Naive thymus-derived CD4-positive, alpha-beta T cell (primary cell): ENCODE measurements at places on chromosomes 7 and 10.

DNA sequence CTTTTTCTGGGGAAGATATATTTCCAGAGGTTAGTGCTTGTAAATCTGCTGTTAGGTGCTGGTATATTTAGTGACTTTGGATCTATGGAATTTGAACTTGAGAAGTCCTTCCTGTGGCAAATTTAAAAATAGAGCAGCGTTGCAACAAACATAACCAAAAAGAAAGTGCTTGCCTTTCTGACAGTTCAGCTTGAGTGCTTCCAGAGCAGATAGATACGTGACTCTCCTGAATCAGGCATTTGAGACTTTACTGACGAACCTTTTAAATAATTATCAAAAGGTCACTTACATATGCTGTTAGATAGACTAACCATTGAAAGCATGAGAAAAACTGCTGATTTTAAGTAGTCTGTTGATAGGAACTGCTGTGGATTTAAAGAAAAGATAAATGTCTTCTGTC, 387.5 kb upstream of the LRRTM3 start:
- DNase-seq, result no peak

DNA sequence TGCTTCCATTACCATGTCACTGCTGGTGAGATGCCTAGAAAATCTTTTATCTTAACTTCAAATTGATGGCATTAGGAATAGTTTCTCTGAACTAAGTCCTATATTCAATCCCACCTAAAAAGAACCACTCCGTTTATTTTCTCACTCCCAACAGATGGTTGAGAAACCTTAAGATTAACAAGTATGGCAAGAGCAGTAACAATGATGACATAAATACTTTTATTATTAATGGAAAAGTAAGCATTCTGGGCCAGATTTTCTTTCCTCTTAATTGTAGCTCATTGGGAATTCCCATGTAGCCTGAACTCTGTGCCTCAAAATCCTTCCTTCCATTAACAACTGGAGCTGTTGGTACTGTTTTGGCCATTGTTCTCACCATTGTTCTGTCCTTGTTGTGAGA, 21.1 kb upstream of the FAM13C start:
- no peak for DNase-seq

GRCh38 chr7:134427896-134428295, 31.0 kb downstream of the AKR1B1 start:
- DNase-seq, result no peak

DNA sequence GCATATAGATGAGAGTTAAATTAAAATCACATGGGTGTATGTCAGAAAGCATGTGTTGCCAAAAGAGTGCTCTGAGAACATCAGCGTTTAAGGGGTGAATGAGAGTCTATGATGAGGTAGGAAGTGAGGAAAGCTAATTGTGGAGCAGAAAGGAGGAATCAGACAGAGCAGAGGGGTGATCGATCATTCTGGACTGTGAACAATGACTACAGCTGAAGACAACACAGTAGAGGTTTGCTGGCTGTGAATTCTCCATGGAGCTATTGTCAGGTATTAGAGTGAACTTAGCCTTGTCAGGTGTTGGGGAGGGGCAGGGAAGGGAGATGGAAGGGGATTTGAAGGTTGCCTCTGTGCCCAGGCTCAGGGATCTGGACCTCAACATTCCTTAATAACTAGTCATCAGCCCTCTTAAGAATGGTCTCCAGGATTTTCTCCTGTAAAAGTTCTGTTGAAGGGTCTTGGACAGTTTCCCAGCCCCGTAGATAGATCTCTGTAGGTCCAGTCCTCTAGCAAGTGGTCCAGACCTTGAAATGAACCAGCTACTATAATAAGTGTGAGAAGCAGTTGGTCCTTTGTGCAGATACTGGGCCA, 57.1 kb downstream of the KIF5B start:
- DNase-seq, result no peak

DNA sequence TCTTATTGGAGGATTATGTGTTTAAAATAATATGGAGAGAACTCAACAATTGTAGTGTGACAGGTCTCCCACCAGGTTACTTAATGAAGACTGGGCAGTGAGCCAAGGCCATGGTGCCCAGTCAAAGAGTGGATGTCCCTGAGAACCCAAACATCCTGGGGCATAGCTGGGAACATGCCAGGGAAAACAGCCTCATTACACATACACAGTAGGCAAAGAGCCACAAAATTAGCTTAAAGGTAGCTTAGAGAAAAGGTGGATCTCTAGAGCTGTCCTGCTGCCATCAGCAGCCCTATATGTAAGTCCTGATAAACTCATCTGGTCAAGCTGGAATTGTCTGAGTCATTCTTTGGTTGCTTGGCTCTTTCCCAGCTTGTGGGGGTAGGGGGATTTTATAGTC, 287.8 kb downstream of the PHF14 start:
- no peak for DNase-seq

GRCh38 chr10:124041675-124042445, 51.5 kb downstream of the CHST15 start:
- no peak for DNase-seq

DNA sequence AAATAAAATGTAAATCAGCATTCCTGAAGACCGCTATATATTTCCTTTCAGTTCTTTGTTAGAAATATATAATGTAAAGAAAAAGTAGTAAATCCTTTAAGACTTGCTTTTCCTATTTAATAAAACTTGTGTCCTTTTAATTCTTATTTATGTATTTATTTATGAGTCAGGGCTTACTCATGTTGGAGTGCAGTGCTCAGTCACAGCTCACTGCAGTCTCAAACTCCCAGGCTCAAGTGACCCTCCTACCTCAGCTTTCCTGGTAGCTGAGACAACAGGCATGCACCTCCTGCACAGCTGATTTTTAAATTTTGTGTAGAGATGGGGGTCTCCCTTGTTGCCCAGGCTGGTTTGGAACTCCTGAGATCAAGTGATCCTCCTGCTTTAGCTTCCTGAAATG, 724.5 kb downstream of the ANKRD7 start:
- no peak for DNase-seq

DNA sequence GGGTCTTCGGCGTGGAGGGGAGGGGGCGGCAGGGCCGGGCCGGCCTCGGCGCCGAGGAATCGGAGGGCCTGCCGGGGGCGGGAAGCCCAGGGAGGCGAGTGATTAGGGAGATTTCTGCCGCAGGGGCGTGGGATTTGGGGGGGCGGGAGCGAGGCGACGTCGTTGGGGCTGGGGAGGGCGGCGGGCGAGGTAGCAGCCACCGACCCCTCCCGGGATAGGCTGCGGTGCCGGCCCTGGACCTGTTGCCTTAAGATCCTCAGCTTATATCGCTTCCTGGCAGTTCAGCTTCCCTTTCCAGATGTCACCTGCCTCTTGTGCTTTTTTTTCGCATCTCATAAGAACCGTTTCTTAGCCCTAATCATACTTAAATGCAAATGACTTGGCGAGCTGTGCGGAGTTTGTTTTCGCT, 655 bp downstream of the LMTK2 start:
- no peak for DNase-seq

GRCh38 chr7:157704365-157704764, 367.6 kb downstream of the DNAJB6 start:
- DNase-seq, result no peak

DNA sequence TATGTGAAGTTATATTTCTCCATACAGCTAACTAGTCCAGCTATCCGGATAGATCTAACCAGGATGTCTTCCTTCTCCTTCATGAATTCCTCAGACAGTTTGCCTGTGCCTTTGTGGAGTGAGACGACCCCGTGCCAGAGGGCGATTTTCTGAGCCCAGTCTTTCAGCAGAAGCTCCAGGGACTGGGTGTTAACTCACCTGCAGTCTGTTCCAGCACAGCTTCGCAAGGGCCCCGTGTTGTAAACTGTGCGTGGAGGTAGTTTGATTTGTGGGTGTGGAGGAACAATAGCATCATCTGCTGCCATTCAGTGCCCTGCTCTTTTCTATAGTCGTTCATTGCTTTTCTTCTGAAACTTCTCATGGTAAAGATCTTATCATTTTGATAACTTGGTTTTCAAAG, 103.8 kb downstream of the INPP5A start:
- DNase-seq, result no peak

- no peak for DNase-seq
Measured at GRCh38 chr10:107126512-107127065, 37.9 kb downstream of the SORCS1 start.

DNA sequence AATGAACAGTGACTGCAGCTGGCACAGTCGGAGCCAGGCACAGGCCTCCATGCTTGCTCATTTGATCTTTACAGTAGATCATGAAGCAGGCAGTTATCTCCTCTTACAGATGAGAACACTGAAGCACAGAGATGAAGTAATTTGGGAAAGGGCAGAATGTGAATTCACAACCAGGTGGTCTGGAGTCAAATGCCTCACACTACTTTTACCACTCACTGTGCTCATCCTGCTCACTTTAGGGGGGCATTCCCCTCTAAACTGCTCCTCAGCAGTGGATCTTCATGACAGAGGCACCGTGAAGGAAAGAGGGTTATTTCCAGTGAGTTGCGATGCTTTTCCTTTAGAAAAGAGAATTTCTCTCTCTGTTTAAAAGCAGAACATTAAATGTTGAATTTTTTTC, 15.1 kb downstream of the SNX10 start:
- DNase-seq, result no peak

GRCh38 chr7:94280851-94281250, 113.8 kb upstream of the COL1A2 start:
- DNase-seq, result no peak

DNA sequence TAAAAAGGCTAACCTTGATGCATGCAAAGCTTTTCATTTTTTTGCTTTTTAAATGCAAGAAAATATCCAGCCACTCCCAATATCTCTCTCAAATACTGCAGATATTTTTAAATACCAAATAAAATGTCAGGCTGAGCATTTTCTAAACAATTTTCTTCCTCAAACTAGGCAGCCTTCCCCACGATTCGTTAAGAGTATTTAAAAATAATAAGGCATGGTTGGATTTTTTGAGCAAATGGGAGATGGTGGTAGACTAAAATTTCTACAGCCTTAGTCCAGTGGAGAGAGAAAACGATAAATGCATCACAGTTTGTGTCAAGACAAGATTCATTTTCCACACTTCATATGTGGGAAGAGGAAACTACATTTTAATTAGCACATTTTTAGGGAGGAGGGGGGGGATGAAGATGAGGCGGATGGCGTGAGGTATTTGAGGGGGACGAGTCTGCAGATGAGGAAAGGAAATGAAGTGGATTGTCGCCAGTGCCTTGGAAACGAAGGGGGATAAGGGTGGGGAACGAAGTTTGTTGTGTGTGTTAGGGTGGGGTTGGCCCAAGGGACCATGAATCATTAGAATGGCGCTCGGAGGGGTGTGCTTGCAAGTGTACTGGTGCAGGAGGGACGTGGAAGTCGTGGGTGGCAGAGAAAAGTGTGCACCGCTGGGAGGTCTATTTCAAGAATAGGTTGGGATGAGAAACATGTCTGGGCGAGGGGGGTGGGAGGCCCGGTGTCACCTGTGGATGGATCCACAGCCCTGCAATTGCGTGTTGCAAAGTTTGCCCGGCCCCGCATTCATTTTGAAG, 1.2 kb upstream of the ADD3 start:
- DNase-seq, result no peak

- no peak for DNase-seq
Measured at GRCh38 chr10:44011603-44011981, 362.9 kb upstream of the ZNF32 start.

- no peak for DNase-seq
Measured at GRCh38 chr10:128156999-128157755, 31.0 kb upstream of the MKI67 start.

- DNase-seq, result no peak
Measured at GRCh38 chr7:25262586-25262985, 34.3 kb upstream of the NPVF start.

DNA sequence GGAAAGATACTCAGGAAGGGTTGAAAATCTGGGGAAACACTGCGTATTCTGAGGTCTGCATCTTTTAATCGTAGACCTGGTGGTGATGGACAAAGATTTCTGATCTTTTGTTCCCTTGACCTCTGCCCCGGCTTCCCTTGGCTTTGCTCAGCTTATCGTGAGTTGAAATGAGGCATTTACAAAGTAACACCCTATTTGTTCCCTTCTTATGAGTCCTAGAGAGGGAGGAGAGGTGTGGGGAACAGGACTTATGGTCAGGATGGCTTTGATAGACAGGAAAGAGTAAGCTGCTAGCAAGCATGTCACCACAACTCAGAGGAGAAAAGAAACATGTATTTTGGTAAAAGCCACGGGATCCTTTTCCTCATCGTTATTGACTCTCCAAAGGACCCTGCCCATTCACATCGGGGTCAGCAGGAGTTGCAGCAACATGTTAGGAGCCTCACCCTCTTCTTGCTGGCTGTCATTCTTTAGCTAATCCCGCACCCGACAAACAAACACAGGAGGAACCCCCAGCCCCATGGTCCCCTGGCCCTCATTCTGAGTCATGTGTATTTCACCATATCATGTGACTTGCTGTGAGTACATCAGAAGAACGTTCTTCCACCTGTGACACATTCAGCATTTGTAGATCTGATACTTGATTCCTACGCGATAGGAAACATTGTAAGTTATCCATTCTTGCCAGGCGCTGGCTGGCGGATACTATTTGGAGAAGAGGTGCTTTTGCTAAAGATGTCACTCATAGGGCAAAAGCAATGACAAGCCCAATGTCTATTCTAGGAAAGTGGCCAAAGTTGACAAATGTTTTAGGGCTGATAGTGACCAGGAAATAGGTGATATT, 170.1 kb downstream of the RTKN2 start:
- DNase-seq, result no peak

DNA sequence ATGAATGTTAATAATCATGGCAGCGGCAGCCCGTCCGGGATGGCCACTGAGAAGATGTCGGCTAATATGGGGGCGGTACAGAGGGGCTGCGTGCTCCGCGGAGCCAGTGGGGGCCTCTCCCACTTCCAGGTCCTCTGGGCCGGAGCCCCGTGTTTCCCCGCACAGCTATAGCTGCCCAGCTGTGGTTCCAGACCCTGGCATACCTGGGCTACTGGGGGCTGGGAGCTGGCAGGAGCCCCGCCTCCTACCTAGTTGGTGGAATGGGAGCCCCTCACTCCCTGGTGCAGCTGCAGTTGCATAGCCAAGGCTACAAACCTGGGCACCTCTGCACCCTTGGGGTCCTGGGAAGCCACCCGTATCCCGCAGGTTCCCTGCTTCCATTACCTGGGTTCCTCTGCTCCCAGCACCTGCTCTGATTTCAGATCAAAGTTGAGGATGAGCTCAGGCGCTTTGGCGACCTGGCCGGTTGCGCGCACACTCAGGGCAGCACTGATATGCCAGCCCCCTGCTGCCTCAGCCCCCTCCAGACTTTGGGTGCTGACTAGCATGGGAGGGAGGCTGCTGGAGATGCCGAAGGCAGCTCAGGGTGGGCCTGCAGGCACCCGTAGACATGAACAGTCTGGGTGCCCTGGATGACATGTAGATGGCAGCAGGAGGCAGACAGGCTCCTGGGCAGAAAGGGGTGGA, 236.5 kb upstream of the SEMA3D start:
- DNase-seq, result no peak

GRCh38 chr7:108368466-108368865, 87.8 kb downstream of the NRCAM start:
- no peak for DNase-seq
